Kidney epithelial cell (primary cell): ENCODE measurements at places on chromosomes 5 and 9. TPM values are rescaled to one million over a fixed set of nuclear protein-coding genes. Genes with fewer than 3 reads are reported as not detected.

The ADAMTSL1 gene
- 0.08 and 0.62 TPM in 2 replicates for total RNA-seq

DNA sequence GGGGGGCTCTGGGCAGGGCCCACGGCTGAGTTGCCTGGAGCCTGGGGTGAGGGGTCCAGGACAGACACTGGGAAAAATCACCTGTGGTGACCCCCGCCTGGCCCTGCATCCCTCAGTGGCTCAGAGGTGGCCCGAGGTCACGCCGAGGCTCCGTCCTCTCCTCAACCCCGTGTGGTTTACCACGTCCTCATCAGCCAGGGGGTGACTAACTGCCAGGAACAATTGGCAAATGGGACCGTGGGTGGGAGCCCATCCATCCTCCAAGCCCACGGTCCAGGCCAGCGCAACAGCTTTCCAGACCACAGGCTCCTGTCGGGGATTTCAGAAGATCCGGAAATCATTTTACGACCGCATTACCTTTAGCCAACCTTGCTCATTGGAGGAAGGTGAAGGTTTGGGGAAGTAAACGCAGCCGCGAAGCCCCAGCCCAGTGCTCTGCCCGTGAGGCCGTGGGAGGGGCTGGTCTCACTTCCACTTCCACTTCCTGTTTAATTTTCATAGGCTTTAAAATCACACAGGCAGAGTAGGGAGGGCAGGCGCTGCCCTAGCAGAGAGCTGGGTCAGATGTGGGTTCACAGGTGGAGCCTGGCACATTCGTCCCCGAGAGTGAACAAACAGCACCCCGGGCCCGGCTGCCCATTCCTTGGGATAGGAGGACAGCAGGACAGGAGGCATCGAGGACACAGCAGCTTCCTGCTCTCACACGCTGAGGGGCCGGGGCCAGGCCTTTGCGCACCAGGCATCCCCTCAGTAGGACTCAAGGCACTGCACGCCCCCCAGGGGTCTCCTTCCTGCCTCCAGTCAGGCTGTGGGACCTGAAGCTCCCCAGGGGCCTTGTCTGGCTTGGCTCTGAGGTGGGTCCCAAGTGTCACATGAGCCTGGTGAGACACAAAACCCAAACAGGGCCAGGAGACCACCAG lies 19.8 kb upstream of the SLC9A3 start:
- DNase-seq: no peak

- DNase-seq: no peak
Observed at GRCh38 chr5:170551622-170552021, 47.8 kb downstream of the KCNIP1 start.

DNA sequence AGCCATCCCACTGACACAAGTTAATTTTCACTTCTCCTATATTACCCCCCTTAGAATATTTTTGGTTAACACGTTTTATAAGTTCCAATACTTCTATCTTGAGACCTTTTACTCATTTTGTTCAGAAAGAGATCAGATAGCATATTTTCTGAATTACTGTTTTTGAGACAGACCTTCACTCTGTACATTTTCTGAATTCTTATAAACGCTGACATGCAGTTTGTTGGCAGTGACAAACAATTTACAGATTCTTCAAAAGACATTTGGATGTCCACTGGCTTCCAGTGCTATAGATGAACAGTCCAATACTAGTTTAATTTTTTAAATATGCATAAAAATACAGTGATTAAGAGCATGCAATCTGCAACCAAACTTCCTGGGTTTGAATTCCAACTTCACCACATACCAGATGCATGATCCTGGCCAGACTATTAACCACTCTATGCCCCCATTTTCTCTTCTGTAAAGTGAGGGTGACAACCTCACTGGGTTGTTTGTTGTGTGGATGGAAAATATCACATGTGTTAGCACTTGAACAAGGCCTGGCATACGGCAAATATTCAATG lies 142.1 kb downstream of the AGTPBP1 start:
- DNase-seq: no peak

- no peak for DNase-seq
Observed at GRCh38 chr5:135220394-135221186, 178.4 kb downstream of the MACROH2A1 start.

The RPL7A gene
- total RNA-seq: 2,183 and 2,339 TPM in 2 replicates
